ENCODE measurements at places on chromosomes 2 and 18.

GRCh38 chr2:9981655-9982054 lies 30.2 kb downstream of the GRHL1 start:
- DNase-seq, result no peak

DNA sequence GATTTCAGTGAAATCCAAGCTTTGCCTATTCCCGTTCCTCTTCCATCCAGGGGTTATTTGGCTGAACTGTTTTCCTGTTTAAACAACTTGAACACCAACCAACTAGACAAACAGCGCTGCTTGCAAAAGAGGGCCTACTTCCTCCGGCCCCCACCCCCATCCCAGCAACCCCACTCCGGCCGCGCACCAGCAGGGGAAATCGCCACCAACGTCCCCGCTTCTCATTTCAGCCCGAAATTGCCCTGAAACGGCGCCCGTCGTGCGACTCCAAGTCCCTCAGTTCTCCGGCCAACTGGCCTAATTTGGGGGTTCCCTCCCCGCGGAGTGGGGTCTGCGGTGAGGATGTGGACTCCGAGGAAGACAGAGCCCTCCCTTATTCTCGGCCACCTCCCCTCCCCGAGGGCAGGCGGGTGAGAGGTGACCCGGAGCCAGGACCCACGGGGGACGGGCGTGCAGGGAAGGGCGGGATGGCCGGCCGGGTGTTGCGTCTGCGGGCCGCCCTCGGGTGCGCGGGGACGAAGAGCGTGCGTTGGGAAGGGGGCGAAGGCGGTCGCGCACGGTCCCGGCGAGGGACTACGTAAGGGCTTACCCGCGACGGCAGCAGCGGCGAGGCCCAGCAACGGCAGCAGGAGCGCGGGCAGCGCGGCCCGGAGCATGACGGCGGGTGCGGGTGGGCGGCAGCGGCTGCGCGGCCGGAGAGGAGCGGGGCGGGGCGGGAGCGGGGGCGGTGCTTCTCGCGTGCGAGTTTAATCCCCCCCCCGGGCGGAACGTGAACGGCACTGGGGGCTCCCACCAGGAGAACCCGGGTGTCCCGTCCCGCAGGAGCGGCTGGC lies at the start of gene CD302:
Gene CD302 (minus strand): TSS at position 666 of the 833 bp plus-strand sequence. CDS start 10 bp downstream, at position 656.
- peak; percentile 49 for DNase-seq

DNA sequence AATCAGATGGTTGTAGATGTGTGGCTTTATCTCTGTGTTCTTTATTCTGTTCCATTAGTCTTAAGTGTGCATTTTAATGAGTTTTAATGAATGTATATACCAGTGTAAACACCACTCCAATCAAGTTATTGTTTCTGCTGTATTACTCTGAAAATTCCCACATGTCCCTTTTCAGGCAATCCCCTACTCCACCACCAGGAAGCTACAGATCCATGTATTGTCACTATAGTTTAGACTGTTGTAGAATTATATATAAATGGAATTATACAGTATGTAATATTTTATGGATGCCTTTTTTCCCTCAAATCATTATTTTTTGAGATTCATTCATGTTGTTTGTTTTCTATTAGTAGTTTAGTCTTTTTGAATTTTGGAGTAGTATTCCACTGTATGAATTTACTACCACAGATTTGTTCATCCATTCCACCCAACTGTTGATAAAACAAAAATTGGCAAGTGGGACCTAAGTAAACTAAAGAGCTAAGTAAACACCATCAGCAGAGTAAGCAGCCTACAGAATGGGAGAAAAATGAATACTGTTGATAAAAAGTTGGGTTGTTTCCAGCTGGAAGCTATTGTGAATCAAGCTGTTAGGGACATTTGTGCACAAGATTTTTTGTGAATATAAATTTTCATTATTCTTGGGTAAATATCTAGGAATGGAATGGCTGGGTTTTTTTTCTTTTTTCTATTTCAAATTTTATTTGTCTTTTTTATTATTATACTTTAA lies 262.0 kb downstream of the CAMKMT start:
- DNase-seq, result no peak

GRCh38 chr18:48597110-48597509 lies 58.3 kb downstream of the CTIF start:
- no peak for DNase-seq

GRCh38 chr18:413233-413632 lies 87.3 kb downstream of the COLEC12 start:
- peak; percentile 79 for DNase-seq

DNA sequence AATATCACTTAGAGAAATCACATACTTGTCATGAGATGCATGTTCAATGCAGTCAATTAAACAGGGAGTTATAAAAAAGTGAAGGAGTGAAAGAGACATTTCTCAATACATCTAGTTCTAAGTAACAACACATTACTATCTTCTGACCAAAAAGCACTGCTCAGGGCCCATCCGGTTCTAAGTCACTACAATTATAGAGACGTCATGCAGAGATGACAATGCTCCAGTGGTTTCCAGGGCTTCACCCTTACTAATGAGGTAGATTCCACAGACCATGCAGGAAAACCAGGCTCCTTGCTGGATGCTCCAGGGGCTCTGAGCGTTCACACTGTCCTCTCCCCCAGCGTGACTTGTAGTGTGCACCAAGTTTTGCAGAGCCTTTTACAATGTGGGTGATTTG lies 88.0 kb downstream of the FTCDNL1 start:
- no peak for DNase-seq

DNA sequence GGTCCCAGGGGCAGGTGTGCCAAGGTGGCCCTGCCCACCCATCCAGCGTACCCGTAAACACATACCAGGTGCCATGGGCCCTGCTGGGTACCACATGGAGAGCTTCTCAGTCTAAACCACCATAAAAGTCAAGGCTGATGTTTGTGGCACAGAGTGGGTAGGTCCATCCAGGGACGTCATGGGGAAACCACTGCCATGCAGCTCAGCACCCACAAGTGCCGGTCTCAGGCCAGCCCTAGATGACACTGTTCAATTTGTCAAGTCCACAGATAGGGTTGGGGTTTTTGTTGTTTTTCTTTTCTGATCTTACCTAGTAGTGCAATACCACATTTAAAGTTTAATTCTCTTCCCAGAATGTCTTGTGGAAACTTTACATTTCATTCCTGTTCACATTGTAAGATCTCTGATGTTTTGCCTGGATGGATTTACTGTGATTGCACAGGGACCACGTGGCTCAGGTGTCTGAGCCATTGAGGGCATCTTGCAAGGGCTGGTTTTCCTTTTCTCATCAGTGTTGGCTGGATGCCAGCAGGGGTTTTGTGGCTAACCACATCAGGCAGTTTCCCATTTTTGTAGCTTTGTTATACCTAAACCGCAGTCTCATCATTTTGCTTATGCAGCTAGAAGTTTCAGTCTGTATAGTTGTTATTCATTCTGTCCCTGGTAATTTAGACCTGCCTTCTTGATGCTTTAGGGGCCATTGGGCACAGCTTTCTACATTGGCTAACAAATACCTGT lies 64.7 kb downstream of the STK25 start:
- peak; percentile 17 for DNase-seq

DNA sequence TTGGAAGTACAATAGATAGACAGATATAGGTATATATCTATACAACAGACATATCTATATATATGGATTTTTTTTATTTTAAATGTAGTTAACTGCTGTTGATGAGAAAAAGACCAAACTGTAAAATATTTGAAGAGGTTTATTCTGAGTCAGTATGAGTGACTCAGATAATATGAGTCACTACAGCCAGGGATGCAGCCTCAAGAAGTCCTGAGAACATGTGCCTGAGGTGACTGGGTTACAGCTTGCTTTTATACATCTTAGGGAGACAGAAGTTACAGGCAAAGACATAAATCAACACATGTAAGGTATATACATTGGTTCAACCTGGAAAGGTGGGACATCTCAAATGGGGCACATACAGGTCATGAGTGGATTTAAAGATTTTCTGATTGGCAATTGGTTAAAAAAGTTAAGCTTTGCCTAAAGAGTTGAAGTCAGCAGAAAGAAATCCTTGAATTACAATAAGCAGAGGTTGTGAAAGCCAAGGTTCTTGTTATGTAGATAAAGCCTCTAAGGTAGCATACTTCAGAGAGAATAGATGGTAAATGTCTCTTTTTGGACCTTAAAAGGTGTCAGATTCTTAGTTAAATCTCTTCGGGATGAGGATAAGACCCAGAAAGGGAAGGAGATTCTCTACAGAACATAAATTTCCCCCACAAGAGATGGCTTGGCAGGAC lies 149.9 kb downstream of the RBM43 start:
- peak; percentile 60 for DNase-seq

DNA sequence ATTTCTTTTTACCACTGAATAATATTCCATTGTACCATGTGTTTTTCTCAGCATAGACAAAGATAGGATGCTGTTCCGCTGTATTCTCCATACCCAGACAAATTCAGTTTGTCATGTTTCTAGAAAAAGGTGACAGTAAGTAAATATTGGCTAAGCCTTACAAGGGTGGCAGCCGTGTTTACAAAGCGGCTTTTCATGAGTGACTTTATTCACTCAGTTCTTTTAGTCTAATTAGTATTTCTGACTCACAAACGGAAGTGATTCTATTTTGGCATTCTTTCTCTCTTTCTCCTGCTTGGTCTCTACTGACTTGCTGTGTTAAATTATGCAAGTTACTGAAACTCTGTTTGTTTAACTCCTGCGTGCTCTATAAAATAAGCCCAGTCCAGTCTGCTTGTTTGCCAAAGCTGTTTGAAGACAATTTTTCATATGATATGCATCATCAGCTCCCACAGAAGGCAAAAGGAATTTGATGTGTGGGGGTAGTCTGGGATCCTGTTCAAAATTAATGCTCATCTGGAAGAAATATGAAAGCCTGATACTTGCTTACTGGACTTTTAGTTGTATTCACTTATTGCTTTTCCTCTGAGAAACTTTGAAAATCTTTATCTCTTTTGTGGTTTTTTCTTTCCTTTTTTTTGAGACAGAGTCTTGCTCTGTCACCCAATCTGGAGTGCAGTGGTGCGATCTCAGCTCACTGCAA lies 2.3 kb upstream of the PLEKHH2 start:
- DNase-seq, result peak; percentile 82

- DNase-seq, result no peak
Observed at GRCh38 chr18:2597639-2598038, 26.3 kb downstream of the NDC80 start.

DNA sequence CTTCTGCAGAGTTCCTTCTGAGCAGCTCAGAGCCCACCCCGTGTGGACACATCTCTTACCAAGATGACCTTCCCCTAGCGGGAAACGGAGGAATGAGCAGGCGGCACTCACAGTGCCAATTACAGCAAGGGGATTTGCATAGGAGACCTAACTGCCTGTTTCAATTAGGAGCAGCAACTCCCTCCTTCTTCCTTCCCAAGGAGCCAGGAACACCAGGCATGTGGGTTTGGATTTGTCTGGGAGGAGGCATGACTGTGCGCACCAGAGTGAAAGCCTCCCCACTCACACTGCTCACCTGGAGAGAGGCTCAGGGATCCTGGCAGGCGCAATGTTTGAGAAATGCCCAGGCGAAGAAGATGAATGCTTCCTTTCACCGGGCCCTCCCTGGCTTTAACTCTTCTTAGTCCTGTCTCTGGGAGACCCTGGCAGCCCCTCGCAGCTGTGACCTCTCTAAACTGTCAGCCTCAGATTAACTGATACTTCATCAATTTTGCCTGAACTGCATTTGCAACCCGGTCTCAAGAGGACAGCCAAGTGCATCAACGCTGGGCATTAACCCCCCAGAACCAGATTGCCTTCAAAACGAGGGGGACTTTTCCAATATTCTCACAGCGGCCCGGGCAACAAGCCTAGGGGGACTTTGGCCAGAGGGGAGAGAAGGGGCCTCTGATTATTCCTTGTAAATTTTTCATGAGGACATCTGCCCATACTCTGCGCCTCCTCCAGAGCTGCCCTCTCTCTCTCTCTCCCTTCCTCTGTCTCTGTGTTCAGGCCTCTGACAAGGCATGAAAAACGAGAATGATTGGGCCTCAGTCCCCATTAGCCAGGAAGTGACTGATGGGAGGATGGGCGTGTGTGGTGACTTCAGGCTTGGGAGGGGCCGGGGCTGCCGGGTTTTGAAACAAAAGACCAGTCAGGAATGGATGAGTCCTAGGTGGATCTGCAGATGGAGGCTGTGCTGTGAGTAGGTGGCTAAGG lies 93.8 kb downstream of the CMPK2 start:
- no peak for DNase-seq

- DNase-seq, result peak; percentile 42
Observed at GRCh38 chr2:241309684-241310117, 5.8 kb downstream of the HDLBP start.

DNA sequence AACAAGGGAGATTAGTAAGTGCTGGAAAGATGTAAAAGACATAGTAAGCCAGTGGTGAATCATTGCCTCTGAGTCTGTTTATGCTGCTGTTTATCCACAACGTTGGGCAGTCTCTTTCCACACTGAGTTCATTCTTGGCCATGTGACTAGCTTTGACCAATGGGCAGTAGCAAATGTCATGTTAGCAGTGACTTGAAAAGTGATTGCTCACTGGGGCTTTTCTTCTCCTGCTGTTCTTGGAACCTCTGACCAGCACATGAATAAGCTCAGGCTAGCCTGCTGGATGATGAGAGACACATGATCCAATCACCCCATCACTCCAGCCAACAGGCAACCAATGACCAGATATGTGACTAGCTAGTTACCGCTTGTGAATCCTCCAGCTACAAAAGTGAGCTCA lies 360.4 kb downstream of the SLC4A3 start:
- peak; percentile 87 for DNase-seq

DNA sequence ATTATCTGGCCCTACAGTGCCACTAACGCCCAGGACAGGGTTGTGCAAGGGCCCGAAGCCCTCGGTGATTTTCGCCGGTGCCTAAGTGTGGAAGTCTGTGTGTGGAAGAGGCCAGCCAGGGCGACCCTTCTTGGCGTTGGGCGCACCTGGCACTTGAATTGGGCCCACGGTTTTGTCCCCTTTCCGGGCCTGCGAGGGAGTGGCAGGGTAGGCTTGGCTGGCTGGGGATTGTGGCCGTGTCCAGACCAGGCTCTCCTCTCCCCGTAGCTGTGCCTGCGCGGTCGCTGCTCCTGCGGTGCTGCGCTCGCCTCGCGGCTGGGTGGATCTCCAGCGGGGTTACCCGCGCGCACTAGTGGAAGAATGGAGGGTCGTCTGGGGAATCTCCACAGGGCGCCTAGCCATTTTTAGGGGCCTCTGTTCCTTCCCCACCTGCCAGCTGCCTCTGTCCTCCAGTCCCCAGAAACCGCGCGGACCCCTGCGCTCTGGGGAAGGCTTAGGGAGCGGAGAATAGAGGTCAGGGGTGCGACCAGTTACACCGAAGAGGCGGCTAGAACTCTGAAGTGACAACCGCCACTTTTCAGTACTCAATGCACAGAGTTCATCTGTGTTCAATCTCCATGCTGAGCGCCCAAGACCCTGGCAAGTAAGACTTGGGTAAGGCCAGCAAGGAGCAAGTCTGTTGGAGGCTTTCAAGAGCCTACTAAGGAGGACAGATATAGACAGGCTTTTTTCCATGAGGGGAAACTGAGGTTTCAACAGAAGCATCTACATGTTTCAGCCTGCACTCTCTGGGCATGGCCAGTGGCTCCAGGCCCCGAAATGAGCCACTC lies 16.0 kb downstream of the EVX2 start:
- DNase-seq, result no peak
